ENCODE measurements at places on chromosomes 7 and 10.

GRCh38 chr7:105691680-105692564 lies 110.6 kb upstream of the EFCAB10 start:
- DNase-seq = peak; percentile 90

DNA sequence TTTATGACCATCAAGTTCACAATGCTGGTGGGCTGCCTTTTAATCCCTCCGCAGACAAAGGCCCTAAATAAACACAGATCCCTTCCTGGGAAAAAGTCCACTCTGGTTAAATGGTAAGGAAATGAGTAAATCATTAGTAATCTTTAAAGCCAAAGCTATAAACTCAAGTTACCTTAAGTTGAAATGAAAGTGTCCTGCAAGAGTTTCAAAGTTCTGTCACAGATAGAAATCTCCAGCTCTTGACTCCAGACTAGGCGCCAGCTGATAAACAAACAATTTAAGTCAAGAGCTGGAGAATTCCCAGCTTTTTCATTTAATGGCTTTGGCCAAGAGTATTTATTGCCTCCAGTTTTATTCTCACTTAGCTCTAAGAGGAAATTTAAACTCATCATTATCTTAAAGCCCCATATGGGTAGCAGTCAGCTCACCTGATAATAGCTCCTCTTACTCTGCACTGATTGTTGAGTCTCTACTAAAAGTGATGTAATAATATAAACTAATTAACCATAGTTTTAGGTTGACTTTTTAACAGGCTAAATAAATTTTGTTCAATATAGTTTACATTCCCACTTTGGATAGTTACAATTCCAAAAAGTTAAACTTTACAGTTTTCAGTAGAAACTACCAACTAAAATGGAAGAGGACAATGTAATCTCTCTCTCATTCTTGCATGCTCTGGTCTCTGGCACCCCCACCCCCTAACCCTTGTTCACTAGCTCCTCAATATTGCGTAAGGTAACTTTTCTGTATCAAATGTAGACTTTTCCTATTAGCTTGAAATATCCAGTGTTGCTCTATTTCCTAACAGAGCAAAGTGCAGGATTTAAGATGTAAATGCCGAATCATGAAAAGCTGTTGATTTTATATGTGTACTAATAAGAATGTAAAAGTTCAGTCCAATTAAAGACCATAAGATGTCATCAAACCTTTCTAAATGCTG lies 56.1 kb downstream of the HIBADH start:
- no peak for DNase-seq

- peak; percentile 74 for DNase-seq
These were observed 24.7 kb downstream of the AOC1 start for GRCh38 chr7:150876817-150877526.

- DNase-seq = no peak
These were observed 399.8 kb upstream of the NFE2L3 start for GRCh38 chr7:25752154-25752553.

GRCh38 chr7:46839651-46840050 lies 742.3 kb downstream of the TNS3 start:
- DNase-seq = no peak

DNA sequence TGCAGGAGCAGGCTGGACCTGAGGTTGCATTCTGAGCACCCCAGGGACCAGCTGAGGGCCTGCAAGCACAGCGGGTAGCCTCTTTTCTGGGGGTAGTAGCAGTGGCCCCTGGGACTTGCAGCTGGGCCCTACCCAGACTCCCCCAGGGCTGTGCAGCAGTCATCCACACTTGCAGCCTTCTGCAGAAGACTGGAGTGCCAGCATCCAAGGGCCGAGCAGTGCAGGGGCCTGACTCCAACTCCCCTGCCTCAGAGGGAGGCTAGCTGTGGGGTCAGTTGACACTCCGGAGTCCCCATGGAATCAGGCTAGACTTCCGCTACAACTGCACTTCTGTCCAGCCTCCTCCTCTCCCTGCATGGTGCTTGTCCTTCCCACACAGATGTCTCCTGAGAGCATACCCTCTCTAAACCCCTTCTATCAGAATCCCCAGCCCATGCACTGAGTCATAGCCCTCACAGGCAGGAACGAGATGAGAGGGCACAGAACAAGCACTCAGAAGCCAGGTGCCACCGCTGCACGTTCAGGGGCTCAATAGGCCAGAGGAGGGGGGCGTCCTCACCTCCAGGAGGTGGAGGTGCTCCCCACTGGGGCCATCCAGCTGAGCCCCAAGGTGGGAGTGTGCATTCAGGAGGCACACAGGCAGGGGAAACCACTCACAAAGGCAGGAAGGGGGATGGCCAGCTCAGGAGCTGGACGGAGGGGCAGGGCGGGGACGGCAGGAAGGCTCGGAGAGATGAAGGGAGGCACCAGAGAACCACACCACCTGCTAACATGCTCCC lies 7.5 kb downstream of the RASGEF1A start:
- peak; percentile 72 for DNase-seq

GRCh38 chr10:4678023-4678950 lies 147.7 kb upstream of the AKR1E2 start:
- DNase-seq = no peak

DNA sequence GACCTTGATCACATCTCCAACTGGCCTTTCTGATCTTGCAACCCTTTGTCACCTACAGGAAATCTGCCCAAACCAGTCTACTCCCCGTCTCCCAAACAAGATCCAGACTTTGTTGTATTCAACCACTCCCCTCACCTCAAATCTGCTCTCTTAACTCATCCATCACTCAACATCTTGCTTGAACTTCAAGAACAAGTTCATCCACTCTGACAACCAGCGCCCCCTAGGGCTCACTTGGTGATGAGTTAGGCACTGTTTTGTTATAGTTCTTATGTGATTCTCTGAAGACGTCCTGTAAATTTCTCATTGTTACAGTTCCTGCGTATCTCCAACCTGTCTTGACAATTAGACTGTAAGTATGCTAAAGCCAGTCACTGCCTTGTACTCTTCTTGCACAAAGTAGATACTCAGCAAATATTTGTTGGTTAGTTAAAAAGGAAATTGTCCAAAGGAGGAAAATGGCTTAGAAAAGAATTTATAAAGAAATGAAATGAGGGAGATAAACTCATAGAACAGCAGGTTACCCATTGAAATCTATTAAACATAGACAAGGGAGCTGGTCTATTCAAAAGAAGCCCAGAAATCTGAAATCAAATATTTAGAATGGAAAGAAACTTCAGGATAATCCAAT lies 5.3 kb downstream of the FRMD4A start:
- DNase-seq = peak; percentile 66

GRCh38 chr10:120221873-120222485 lies 235.0 kb upstream of the PLPP4 start:
- no peak for DNase-seq

DNA sequence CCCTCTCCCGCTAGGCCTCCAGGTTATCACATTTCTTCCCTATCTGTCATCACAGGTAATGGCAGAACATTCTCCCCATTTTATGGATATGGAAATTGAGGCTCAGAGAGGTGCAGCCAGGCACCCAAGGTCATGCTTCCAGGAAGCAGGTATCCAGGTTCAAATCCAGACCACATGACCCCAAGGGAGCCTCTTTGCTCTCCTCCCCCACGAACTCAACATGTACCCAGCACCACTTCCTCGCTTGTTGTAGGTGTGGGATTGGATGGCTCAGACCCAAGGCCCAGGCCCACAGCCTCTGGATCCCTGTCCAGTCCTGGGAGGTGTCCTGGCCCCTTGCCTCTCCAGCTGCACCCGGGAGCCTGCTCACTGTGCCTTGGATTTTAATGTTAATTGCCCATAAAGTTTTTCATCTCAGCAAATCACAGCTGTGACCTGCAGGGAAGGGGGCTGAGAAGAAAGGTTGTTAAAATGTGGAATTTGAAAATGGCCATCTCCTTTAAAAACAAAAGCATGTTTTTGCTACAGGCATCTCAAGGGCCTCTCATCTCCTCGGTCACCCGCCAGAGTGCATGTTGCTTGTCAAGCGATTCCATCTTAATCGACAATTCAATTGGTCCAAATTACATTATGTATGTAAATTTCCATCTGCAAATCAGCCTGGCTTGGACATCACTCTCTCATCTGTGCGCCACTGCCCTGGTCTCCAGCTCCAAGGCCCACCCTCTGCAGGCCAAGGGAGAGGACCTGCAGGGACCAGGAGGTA lies 205.4 kb upstream of the ZMIZ1 start:
- DNase-seq = no peak

DNA sequence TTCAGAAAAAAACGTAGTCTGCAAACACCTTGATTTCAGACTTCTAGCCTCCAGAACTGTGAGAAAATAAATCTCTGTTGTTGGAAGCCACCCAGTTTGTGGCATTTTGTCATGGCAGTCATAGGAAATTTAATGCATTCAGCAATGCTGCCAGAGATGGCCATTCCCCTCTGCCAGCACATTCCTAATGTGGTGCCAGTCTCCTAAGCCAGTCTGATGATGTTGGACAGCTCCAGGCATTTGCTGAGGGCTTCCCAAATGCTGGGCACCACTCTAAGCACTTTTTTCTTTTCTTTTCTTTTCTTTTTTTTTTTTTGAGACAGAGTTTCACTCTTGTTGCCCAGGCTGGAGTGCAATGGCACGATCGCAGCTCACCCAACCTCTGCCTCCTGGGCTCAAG lies 666.7 kb upstream of the C7orf33 start:
- DNase-seq = no peak

DNA sequence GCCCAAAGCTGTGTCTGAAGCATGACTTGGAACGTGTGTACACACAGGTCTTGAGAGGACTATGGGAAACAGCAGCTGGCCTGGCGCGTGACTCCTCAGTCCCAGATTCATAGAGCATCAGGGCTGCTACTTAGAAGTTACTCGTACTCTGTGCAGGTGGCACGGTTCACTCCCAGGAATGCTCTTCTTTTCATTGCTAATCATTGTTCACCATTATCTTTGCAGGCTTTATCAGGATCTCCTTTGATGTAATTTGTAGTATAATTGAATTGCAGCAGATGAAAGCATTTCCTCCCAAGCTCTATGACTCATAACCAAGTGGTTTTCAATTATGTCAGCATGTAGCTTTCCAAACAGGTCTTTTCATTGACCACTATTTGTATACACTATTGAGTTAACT lies 938.9 kb downstream of the NRG3 start:
- DNase-seq = no peak

- peak; percentile 39 for DNase-seq
These were observed 11.0 kb downstream of the NXPH1 start for GRCh38 chr7:8444468-8444769.

- no peak for DNase-seq
These were observed 50.4 kb downstream of the RBM33 start for GRCh38 chr7:155694851-155695250.
